Activated T-helper 1 cell treated with anti-CD3 and anti-CD28 coated beads, Interleukin-2, amount 50 U/mL, for 16 hours (primary cell): ENCODE measurements at places on chromosomes 7 and 10.

DNA sequence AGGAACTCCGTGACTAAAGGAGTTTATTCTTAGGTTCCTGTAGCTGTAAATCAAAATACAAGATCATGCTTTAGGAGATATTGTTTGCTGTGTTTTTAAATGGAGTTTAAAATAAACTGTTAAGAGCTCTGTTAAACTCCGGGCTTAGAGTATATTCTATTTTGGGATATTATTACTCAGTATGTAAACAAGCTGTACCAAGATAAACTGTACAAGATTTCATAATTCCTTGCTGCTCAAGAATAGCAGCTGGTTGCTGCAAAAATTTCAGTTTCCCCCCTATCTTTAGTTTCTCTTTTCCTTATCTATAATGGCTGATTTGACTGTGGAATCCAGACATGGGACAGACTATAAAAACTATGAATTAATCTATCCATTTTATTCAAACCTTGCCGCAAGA is 215.7 kb downstream of the HTR7 start:
- DNase-seq = no peak

- no peak for DNase-seq
Observed at GRCh38 chr10:79001082-79001885, 67.5 kb upstream of the ZMIZ1 start.

GRCh38 chr7:79529881-79530235 is 76.4 kb upstream of the MAGI2 start:
- DNase-seq = no peak

DNA sequence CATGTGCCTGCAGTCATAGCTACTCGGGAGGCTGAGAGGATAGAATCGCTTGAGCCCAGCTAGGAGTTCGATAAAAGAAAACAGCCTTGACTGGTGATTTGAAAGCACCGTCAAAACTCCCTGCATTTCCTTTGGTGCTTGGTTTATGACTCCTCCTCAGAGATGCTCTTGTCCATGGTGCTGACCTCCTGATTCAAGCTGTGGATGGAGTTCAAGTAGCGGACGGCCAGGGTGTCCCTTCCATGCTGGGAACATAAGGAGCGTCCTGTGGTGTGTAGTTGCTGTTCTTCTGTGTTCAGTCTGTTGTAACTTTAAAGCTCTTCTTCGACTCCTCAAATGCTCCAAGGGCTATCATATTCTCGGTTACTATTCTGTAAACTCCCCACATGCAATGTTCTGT is 382.5 kb upstream of the KIAA1217 start:
- DNase-seq = no peak

DNA sequence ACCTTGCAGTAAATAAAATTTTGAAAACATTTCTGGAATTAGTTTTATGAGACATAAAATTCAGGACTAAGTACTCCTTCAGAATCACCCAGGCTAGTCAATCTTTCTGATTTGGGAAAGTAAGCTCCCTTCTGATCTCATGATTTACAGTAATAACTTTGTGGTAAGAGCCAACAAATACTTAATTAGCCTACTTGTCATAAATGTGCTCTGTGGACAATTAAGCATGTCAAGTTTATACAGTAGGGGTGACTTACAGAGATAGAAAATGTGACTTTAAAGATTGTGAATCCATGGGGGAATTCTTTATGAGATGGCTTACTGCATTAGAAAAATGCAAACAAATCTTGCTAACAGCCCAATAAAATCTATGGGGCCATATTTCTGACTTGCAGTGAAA is 616.9 kb upstream of the GHITM start:
- DNase-seq = no peak

DNA sequence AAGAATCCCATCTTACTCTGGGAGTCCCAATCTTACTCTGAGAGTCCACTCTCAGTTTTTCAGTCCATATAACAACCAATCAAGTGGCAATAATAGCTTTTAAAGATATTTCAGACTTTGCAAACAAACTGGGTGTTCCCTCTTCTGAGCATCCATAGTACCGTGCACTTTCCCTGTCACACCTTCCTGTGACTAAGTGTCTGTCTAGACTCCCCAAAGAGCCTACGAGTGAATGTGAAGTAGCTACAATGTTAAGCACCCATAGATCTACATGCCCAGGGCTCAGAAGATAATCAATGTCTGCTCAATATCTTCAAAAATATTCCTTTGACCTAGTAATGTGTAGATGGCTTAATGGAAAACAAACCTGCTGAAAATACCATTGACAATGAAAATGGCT is 95.6 kb upstream of the ASAH2 start:
- no peak for DNase-seq

DNA sequence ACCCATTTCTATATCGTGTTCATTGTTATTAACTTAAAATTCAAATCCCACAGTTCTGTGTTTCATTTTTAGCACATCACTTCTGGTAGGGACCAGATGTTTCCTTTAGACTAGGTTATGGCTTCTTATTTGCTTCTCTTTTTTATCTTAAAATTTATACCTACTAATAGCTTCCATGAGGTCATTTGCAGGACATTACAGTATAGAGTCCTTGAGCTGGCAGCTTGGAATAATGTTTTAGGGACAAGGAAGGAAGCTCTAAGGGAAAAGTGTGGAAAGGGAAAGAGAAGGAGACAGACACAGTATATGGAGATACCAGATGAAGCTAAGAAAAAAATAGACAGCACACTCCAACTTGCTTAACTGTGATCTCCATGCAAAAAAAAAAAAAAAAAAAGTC is 48.8 kb upstream of the CD36 start:
- no peak for DNase-seq
